Hematopoietic multipotent progenitor cell treated with erythropoietin and hydrocortisone succinate and interleukin-3 and kit ligand, for 4 days (in vitro differentiated cells): ENCODE measurements at places on chromosomes 6 and 20.
A peak's percentile ranks its signal among the peaks of the same experiment; 100 is the strongest.

DNA sequence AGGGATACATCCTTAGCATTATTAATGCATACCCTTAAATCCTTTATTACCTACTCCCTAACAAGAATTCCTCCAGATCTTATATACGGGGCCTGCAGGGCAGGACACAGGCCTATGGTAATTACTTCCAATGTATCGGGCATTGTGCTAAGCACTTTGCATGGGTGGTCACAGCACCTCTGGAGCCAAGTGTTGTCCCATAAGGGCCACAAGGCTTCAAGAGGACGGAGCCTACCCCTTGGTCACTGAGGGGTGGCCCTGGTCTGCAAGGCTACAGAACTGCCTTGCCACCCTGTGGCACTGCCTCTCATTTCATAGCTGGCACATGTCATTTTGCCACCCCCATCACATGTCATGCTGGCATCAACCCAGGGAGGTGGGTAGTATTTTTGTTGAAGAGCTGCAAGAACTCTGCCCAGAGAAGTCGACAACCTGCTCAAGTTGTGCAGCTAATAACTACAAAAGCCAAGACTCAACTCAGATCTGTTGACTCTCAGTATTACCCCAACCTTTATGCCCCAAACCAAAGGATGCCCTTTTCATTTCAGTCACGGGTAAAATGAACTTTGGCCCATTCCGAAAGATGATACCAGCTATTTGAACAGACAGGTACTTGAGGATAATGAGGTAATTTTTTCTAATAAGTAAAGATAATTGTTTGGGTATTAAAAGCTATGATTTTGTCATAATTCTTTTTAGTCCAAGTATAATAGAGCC, 144.1 kb upstream of the AKAP12 start:
- no peak for DNase-seq

- DNase-seq: peak; percentile 47
These were observed 51.4 kb downstream of the SRC start for GRCh38 chr20:37397076-37397953.

- DNase-seq: no peak
These were observed 14.7 kb upstream of the KCNG1 start for GRCh38 chr20:51037532-51038115.

- no peak for DNase-seq
These were observed 61.2 kb downstream of the GFOD1 start for GRCh38 chr6:13425943-13426931.

DNA sequence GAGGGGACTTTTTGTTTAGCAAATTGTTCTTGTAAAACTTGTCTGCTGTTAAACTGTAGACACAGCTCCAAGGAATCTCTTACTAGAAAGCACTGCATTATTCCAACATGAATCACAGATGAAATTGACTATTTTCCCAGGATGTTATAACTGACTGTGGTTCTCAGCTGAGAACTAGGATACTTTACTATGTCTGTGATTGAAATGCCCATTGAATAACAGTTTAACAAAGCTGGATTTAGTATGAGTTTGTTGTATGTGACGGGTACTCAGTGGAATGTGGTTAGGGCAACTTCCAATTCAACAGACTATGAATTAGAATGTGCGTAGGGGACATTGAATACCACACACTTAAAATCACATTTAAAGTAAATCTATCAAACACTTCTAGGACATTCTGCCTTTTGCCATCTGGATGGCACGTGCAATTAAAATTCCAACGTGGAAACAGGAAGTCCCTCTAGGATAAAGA, 193.4 kb upstream of the PREP start:
- DNase-seq: no peak

DNA sequence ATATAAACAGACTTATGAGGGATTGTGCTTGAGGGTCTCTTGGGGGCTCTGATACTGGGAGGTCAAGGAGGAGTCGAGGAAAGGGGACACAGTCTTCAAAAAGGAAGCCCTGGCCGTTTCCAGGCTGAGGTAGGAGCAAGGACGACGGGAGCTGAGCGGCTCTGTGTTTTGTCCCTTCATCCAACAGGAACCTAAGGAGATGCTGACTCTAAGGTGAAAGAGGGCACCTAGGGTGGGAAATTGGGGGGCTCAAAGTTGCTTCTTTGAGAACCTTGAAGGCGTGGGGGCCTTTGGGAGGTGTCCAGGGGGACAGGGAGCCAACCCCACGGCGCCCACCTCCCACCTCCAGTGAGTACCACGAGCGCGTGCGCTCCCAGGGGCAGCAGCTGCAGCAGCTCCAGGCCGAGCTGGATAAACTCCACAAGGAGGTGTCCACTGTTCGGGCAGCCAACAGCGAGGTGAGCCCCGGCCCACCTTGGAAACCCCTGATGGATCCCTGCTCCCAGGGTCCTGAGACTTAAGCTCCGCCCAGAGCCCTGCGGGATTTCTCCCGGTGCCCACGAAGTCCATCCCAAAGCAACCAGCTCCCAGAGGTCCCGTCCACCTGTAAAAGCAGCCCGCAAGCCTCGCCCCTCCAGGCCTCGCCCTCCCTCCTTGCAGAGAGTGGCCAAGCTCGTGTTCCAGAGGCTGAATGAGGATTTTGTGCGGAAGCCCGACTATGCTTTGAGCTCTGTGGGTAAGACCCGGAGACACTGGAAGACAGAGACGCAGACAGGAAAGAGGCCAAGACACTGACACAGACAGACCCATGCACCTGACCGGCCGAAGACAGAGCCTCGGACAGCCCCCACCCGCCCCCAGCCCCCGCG, 2.9 kb downstream of the SPAG4 start:
- DNase-seq: peak; percentile 51

DNA sequence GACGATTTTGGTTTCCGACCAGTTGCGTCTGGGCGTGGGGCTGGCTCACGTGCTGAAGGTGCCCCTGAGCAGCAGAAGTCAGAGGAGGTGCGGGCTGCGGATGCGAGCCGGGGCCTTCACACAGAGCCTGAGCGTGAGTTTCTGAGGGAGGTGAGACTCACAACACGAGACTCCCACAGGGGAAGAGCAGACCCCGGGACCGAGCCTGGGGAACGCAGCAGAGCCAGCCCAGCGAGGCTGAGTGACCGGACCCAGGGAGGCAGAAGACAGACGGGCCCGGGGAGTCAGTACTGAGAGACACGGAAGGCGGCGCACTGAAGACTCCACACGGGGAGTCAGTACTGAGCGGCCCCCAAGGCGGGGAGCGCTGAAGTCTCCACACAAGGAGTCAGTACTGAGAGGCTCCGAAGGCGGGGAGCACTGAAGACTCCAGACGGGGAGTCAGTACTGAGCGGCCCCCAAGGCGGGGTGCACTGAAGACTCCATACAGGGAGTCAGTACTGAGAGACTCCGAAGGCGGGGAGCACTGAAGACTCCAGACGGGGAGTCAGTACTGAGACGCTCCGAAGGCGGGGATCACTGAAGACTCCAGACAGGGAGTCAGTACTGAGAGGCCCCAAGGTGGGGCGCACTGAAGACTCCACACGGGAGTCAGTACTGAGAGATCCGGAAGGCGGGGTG, 77.8 kb downstream of the DLL1 start:
- no peak for DNase-seq

GRCh38 chr6:54284161-54284860, 23.9 kb upstream of the TINAG start:
- DNase-seq: no peak

DNA sequence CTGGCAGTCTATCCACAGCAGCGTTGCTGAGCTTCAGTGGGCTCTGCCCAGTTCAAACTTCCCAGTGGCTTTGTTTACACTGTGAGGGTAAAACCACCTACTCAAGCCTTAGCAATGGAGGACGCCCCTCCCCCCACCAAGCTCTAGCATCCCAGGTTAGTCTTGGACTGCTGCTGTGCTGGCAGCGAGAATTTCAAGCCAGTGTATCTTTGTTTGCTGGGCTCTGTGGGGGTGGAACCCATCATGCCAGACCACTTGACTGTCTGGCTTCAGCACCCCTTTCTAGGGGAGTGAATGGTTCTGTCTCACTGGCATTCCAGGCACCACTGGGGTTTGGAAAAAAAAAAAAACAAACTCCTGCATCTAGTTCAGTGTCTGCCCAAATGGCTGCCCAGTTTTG, 249.7 kb upstream of the SYNCRIP start:
- DNase-seq: no peak

GRCh38 chr6:138109042-138109997, 2.1 kb upstream of the PERP start:
- DNase-seq: peak; percentile 83

DNA sequence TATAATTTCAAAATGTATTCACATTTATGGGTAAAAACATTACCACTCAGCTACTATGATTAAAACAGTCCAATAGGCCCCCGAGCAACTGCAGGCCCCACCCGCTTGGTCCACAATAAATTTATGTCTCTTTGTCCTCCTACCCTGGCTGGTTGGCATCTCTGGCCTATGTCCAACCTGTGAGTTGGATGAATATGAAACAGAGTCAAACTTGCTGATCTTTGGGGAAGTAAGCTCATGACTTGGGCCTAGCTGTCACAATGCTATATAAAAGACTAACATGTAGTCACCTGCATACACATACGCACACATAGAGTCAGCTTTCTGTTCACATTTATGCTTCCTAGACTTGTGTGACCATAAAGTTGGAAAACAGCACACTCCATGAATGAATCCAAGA, 20.5 kb downstream of the MAP7 start:
- DNase-seq: no peak

DNA sequence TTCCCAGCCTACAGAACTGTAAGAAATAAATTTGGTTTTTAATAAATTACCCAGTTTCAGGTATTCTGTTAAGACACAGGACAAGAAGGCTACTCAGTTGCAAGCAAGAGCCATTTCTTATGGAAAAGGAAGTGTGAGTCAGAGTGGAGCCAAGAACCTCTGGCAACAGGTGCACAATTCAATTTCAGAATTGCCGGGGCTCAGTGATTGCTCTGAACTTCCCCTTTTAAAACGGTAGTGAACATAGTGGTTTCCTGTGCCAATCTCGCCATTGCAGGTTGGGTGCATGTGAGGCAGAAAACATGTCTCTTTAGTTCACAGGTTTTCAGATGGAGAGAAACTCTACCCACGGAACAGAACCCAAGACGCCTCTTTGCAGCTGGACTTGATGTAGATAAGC, 16.4 kb downstream of the PIGT start:
- peak; percentile 84 for DNase-seq

GRCh38 chr20:46640044-46640443, 11.2 kb downstream of the SLC13A3 start:
- DNase-seq: no peak

DNA sequence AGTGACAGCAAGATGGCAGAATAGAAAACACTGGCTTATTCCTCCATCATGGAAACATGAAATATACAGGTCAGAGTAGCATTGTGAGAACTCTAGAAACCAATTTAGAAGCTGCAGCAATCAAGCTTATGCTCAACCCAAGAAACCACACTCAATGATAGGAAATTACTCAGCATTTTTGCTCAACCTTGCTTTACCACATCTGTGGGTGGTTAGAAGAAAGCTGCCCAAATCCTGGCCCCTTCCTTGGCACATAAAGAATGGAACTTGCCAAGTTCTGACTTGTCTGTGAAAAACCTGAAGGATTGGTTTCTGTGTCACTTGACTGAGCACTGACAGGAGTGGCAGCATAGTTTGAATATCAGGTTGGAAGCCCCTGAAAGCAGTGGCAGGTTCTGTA, 108.0 kb upstream of the MOCS1 start:
- peak; percentile 73 for DNase-seq
